Activated effector memory CD4-positive, alpha-beta T cell treated with Interleukin-2 at 50 U/mL for 16 hours (primary cell): ENCODE measurements at places on chromosomes 13 and 19.

DNA sequence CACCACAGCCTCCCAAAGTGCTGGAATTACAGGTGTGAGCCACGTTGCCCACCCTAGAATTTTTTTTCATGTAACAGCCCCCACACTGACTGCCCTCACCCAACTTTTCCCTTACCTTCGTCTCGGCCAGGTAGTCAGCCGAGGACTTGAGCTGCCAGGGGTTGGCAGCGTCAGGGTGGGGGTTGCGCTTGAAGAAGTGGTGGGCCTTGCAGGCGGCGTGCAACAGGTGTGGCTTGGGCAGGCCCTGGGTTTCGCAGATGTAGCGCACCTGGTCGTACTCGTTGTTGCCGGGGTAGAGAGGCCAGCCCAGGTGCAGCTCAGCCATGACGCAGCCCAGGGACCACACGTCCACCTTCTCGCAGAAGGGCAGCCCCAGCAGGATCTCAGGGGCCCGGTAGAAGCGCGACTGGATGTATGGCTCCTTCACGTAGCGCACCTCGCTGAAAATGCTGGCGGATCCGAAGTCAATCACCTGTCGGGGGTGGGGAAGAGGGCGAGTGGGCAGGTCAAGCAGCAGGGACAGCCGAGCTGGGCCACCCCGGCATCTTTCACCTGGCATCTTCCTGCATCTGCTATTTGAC, 6.2 kb downstream of the HIPK4 start:
- no peak for DNase-seq

DNA sequence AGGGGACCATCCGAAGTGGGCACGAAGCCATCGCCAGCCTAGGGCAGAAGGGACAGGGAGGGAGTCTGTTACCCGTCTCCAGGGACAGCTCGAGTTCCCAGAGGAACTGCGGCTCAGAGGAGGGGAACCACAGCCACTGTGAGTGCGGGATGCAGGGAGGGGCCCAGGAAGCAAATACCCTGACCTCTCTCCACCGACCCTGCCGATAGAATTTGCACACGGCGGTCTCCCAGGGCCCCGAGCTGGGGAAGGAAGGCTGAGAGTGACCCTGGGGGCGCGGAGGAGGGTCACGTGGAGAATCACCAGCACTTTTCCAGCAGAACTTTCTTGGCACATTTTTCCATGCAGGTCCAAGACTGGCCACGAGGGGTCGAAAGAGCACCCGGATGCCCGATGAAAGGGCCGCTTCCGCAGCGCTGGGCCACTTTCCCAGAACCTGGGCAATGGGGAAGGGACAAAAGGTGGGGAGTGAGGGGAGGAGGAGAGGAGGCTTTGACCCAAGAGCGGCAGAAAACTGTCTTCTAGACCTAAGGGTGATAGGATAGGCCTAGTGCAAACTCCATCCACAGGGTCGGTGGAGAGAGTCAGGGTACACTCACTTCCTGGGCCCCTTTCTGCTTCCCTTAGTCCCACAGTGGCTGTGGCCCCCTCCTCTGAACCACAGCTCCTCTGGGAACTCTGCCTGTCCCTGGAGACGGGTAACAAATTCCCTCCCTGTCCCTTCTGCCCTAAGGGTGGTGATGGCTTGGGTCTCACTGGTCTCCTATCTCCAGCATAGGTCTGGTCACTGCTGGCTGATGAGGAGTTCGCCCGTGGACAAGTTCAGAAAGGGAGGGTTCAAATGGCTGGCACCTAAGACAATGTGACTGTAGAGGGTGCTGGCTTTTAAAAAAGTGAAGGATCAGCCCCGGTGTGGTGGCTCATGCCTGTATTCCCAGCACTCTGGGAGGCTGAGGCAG, 5.3 kb upstream of the GPR4 start:
- DNase-seq = peak; percentile 13

DNA sequence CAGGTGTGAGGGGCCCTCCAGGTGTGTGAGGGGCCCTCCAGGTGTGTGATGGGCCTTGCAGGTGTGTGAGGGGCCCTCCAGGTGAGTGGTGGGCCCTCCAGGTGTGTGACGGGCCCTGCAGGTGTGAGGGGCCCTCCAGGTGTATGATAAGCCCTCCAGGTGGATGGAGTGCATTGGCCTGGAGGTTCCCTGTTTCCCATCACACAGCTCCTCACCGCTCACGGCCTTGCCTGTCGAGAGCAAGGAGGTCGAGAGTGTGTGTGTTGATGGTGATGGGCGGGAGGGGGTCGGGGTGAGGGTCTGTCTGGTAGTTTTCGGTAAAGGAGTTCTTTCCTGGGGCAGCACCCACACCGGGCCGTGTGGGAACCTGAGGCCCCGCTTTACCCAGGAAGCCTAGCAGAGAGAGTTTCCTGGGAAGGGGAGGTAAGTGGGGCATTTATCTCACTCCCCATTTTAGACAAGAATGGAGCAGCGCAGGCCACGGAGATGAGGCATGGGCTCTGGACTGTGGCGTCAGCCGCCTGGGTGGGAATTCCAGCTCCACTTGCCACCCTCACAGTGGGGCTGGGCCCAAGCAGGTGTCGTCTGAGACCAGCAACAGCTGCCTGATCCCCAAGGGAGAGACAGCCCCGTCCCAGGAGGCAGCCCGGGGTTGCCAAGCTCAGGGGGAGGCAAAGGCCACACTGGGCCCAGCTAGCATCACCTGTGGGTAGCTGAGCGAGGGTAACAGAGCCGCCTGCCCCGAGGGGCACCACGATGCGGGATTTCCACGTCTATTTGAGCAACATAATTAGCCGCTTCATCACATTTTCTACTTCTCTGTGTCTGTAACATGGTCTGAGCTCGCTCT, 10.9 kb upstream of the GAS6 start:
- DNase-seq = no peak

DNA sequence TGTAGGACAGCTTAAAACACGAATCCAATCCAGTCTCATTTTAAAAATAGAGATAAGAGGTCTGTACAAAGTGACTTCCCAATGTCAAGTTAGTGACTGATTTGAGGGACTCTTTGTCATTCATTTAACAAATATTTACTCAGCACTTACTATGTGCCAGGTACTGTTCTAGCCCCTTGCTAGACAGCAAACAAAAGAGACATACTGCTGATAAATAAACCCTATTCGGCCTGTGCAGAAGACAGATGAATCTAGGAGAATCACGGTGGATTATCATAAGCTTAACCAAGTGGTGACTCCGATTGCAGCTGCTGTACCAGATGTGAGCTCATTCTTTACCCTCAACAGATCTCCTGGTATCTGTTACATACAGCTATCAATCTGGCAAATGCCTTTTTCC, 6.4 kb upstream of the ELF1 start:
- DNase-seq = no peak

- DNase-seq = no peak
These were observed 24.5 kb downstream of the UQCRFS1 start for GRCh38 chr19:29188289-29189032.

GRCh38 chr19:19074196-19074882, 10.5 kb downstream of the SLC25A42 start:
- no peak for DNase-seq

- peak; percentile 68 for DNase-seq
These were observed 4.6 kb upstream of the SIGLEC10 start for GRCh38 chr19:51422053-51422448.
